Fibroblast of the aortic adventitia (primary cell): ENCODE measurements at places on chromosomes 16 and 17. TPM values are rescaled to one million over a fixed set of nuclear protein-coding genes. Genes with fewer than 3 reads are reported as not detected.

GRCh38 chr17:37358830-37359681 is 16.7 kb upstream of the C17orf78 start:
- DNase-seq = peak; percentile 91

GRCh38 chr16:75575958-75576357 is 9.8 kb downstream of the GABARAPL2 start:
- no peak for DNase-seq

DNA sequence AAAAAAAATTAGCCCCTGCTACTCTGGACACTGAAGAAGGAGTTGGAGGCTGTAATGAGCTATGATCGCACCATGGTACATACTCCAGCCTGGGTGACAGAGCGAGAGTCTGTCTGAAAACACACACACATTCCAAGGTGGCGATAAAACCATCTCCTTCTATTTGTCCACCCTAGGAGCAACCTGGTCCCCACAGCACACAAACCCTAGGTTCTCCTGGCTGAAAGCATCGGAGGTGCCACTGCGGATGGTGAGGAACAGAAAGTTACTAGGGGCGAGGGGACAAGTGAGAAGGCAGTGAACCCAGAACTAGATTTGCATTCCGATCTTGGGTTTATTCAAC is 1.4 kb upstream of the ECI1 start:
- no peak for DNase-seq

DNA sequence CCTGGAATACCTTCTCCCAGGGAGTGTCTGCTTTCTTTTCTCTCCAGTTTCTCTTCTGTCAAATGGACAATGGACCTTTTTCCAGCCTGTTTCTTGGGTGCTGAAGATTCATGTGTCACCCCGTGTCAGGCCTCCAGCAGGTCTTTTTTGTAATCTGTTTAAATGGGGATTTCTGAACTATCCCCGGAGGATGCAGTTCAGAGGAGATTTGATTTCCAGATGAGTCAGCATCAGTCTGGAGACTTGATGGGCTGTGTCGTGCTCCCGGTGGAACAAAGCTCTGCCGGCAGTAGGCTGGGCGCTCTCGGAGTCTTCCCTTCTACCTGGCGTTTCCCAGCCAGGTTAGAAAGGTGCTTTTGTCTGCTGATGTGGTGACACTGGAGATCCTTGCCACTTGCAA is 440.6 kb downstream of the HS3ST3B1 start:
- DNase-seq = peak; percentile 6

DNA sequence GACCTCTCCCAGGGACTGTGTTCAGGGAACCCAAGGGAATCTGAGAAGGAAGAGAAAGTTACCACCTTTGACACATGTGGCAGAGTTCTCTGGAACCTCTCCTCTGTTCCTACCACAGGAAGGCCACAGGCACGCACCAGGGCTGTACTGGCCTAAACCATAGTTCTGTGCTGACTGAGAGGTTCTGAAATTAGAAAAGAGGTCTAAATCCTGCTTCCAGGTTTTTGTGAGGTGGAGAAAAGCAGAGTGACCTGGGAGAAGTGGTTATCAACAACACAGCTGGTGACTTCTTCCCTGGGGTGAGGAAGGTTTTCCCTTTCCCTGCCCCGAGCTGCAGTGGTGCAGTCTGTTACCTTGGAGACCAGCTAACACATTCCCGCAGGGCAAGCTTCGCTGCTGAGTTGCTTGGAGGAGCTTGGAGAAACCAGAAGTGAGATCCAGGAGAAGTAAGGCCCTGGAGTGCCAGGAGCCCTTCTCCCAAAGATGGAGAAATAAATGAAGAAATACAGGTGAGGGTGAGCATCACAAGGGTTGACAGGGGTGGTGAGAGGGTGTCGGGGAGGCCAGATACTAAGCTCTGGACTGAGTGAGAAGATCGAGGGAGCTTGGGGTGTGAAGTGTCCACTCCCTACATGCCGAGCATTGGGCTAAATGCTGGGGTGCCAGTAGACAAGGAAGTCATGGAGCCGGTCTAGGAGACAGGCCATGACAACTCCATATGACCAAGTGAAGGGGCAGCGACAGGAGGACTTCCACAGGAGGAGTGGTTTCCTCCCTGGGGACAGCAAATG is at the start of gene VWA3A:
VWA3A (plus strand) TSS at position 399 of the 791 bp plus-strand sequence; CDS start at position 496, 97 bp downstream.
- DNase-seq = peak; percentile 70

DNA sequence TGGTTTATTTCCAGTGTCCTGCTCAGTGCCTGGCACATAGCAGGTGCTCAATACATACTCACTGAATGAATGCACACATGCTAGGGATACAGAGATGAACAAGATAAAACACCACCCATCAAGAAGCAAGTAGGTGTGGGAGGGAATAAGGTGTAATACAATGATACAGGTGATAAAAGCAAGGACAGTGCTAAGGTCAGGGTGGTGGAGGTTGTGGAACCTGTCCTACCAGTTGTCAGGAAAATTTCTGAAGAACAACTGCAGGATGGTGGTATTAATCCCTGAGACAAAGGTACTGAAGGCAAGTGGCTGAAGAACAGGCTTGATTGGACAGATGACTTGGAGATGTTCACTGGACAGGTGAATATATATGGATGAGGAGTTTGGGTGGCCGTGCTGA is 1.8 kb downstream of the KNOP1 start:
- no peak for DNase-seq

- DNase-seq = no peak
Measured at GRCh38 chr16:62620275-62620674, 584.0 kb upstream of the CDH8 start.

DNA sequence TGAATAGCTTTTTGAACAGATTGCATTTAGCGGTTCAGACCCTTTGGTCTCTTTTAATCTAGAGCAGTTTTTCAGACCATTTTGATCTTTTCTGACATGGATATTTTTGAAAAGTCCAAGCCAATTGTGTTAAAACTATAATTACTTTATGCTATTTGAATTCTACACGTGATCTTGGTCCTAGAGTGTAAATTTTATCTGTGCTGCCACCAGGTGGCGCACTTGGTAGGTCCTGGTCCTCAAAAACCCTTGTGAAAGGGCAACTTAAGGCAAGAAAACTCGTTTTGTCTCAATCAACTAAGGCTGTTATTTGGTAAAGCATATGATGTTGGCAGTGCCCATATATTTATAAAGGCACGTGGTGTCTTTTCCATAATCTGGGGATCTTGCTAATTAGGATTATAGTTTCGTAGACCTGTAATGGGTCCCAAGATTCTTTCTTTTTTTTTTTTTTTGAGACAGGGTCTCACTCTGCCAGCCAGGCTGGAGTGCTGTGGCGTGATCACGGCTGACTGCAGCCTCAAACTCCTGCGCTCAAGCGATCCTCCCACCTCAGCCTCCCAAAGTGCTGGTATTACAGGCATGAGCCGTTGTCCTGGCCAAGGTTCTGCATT is 43.9 kb upstream of the TEX2 start:
- peak; percentile 81 for DNase-seq

The IRF8 gene
- total RNA-seq = not detected in 2 replicates

The PHF12 gene
- total RNA-seq = 25.7 and 58.1 TPM in 2 replicates

The LRRC75A gene
- total RNA-seq = 3.6 and 6.1 TPM in 2 replicates

The TNP2 gene
- total RNA-seq = not detected in 2 replicates

GRCh38 chr17:36705874-36706731 is 104.7 kb downstream of the MRM1 start:
- peak; percentile 26 for DNase-seq

DNA sequence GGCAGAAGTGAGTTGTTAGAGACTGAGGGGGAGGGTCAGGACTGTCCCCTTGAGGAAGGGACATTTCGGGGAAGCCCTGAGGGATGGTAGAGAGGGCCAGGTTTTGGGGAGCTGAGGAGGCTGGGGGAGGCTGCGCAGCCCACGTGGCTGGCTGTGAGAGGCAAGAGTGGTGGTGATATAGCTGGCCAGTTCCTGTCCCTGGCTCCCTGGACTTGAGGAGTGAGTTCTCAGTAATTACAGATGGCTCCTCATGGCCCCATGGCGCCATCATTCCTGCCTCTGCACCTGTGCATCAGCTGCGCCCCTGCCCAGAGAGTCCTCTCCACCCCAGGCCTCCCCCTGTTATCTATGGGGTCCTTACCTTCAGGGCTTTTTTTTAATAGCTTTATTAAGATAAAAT is 30.3 kb downstream of the MPRIP start:
- DNase-seq = no peak

- no peak for DNase-seq
Measured at GRCh38 chr17:17744116-17744515, 62.9 kb downstream of the RAI1 start.

The CLEC10A gene
- total RNA-seq = not detected in 2 replicates

DNA sequence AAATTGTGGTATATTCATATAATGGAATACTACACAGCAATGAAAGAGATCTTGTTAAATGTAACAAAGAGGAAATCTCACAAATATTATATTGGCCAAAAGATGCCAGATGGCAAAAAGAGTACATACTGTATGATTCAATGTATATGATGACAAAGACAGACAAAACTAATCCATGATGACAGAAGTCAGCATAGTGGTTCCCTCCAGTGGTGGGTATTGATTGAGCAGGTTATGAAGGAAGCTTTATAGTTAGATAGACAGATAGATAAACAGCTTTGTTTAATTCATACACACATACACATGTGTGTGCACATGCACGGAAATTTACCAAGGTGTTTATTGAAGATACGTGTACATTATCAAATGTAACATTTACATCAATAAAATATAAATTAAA is 74.4 kb upstream of the SMIM36 start:
- no peak for DNase-seq

DNA sequence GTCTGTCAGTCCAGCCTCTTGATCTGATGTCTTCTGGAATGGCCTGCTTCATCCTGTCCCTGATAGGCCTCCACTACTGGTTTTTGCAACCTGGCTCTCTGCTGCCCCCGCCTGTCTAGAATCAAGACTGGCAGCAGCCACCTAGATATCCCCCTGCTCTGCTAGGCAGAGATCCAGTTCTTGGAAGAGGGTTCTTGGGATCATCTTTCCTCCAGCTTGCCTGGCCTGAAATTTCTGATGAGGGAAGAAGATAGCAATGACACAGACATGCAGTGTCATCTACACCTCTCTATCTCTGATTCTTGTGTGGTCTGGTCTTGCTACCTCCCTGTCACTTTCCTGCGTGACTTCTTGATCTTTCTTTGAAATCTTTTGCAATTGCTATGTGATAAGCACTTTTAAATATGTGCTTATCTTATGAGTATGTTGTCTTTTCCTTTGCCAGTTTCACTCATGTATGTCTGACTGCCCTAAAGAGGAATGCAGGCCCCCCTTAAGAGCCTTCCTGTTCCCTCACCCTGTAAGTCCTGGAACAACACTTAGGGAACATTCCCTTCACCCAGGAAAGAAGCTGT is 20.3 kb upstream of the NFATC3 start:
- peak; percentile 95 for DNase-seq

The CSH2 gene
- not detected in 2 replicates for total RNA-seq

GRCh38 chr17:30084788-30085187 is 31.8 kb upstream of the NSRP1 start:
- DNase-seq = no peak

- no peak for DNase-seq
Measured at GRCh38 chr17:31053071-31053470, 41.7 kb upstream of the NF1 start.

DNA sequence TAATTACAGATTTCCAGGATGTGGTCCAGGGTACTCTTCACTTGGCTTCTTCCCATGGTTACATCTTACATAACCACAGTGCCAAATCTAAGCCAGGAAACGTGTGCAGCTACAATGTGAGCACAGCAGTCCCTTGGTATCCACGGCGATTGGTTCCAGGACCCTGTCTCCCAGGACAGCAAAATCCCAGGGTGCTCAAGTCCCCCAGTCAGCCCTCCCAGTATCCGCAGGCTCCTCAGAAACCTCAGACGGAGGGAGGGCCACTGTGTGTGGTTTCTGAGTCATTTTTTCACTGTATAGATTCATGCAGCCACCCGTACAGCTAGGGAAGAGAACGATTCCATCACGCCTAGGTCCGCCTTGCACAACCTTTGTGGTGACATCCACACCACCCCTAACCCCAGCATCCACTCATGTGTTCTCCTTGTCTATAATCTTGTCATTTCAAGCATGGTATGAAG is 11.1 kb upstream of the ATP2C2 start:
- no peak for DNase-seq

GRCh38 chr16:80816356-80816755 is 12.0 kb upstream of the CDYL2 start:
- no peak for DNase-seq

- peak; percentile 79 for DNase-seq
Measured at GRCh38 chr17:7475764-7476422, 3.5 kb downstream of the ZBTB4 start.

- peak; percentile 16 for DNase-seq
Measured at GRCh38 chr16:80299416-80299815, 241.4 kb upstream of the DYNLRB2 start.

- DNase-seq = no peak
Measured at GRCh38 chr17:58263773-58264172, 17.0 kb downstream of the MPO start.

- DNase-seq = peak; percentile 25
Measured at GRCh38 chr17:63697341-63698286, 2.3 kb downstream of the LIMD2 start.

DNA sequence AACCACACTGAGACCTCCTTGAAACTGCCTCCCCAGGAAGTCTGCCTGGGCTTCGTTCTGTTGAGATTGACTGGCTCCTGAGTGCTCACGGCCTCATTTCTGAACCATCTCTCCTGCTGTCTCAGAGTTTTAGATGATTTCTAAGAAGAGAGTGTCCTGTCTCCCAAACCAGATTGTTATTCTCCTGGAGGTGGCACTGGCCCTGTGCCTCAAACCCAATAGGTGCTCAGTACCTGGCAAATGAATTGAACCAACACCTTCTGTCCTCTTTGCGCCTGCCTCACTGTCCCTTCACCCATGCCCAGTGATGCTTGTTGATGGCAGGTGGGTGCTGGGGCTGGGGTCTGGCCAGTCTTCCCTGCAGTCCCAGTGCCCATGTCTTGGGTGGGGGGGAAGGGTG is 36.3 kb upstream of the C1QL1 start:
- DNase-seq = no peak

DNA sequence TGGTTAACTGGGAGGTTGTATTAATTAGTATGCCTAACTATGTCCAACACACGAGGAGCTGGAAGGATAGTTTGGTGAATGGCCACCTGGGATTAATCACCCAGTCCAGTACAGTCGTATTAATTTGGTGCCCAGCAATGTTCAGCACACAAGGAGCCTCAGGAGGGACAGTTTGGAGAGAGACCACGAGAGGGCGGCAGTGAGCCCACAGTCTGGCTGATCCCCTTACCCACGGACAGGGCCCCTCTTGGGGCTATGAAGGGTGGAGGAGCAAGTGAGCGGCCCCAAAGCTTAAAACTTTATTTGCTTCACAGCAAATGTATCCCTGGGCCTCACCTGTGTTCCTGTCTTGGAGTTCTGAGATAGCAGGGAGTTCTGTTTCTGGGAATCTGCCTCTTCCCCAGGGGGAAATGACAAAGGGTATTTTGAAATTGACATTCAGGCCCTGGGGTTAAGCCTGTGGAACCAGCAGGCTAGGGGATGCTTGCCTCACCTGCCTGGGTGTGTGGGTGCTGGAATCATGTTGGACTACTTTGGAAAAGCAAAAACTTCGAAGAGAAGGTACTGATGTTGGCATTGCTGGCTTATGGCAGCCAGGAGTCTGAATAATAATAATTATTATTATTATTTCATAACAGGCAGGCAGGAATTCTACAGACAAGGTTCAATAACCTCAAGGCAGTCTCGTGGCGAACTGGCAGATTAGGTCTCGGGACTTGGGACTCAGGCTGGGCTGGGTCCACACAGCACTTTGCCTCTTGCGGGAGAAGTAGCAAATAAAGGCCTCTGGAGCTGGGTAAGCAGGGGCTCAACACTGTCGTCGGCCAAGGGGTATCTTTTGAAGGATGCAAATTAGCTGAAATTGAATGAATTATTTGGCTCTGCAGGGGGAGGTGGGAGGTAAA is 227.6 kb upstream of the ASIC2 start:
- no peak for DNase-seq

The NPIPA5 gene
- 0.54 TPM in 1 of 2 replicates, not detected in the other for total RNA-seq
